ENCODE measurements at places on chromosomes 7 and 10.

- no peak for DNase-seq
These were observed 2.0 kb downstream of the COX19 start for GRCh38 chr7:973312-973711.

- no peak for DNase-seq
These were observed 349.7 kb upstream of the NRP1 start for GRCh38 chr10:33684211-33684611.

DNA sequence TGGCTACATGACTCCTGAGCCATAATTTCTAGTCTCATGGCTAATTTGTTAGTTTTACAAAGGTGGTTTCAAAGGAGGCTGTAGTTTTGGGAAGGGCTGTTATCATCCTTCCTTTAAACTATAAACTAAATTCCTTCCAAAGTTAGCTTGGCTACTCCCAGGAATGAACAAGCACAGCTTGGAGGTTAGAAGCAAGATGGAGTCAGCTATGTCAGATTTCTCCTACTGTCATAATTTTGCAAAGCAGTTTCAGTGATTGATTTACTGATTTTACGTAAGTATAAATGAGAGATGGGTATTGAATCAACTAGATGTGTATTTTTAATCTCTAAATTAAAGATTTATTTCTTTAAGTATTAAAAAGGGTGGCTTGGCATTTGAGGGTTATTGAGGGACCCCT, 79.9 kb downstream of the PHTF2 start:
- no peak for DNase-seq

- no peak for DNase-seq
These were observed 51.7 kb downstream of the SGMS1 start for GRCh38 chr10:50572017-50572491.

- DNase-seq: no peak
These were observed 603.7 kb upstream of the ADARB2 start for GRCh38 chr10:2340831-2341647.

DNA sequence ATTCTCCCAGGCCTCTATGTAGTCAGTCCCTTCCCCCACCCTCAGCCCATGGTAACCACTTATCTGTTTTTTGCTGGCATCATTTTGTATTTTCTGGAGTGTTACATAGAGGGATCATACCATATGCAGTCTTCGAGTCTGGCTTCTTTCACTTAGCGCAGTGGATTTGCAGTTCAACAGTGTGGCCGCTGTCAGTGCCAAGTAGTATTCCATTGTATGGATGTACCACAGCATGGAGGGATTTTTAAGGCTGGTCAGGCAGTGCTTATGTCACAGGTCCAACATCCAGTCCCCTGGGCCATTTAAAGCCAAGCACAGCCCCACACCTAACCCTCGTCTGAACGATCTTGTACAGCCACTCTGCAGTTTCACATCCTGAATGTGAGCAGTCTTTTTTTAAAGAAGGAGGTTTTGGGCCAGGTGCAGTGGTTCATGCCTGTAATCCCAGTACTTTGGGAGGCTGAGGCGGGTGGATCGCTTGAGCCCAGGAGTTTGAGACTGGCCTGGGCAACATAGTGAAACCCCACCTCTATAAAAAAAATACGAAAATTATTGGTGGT, 121.8 kb downstream of the CUX1 start:
- DNase-seq: no peak

DNA sequence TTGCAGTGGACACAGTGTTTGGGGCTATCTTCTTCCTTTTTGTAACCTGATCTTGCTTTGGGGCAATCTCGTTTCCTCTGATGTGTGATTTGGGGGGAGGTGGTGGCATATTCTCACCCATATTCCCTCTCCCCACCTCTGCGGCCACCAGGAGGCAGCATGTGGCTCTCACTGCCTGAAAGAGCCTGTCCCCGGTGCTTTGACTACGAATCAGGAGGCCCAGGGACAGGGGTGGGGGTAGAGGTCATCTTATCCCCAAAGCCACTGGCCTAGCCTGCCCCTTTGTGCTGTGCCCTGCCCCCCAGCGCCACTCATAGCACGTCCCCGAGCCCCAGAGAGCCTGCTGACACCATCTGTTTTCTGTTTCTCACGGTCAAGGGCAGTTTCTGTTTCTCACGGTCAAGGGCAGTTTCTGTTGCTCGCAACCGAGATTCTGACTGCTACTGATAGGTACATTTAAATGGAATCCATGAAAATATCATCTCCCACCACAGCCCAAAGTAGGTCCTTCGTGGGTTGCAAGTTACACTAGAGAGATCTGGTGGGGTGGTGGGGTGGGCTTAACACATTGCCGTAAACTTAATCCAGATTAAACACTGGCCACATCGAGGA, 28.2 kb downstream of the PHYH start:
- peak; percentile 62 for DNase-seq

DNA sequence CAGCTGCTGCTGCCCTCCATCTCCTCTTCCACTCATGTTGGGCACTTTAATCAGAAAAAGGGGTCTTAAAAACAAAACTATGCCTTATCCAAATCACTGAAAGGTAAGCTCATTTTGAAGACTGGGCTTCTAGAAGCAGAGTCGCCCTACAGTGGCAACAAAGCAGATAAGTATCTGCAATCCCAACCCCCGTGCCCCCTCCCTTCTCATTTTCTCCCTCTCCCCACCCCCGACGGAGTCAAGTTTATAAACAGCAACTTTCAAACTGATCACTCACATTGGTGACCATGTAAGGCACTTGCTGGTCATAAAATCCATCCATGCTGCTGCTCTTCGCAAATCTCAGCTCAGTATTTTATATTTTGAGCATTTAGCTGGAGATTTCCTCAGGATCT, 738 bp downstream of the ETV1 start:
- DNase-seq: no peak

DNA sequence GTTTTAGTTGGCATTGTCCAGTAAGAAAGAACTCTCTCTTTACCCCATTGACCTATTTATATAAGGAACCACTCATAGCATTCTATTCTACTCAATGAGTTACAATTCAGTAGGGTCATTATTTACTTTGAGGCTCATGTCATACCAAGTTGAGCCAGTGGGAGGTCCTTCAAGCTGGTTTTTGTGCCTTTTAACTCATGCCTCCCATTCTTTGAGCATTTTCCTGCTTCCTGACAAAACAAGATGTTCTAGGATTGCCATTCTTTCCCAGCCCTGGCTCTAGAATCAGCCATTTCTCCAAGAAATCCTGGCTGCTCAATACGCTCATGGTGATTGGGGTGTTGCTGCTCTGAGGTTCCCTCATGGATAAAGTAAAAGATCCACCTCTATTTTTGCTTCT, 250.1 kb downstream of the ABCA13 start:
- DNase-seq: no peak

- no peak for DNase-seq
These were observed 3.8 kb upstream of the PKD2L1 start for GRCh38 chr10:100333661-100334440.

GRCh38 chr7:41912426-41912825, 209.5 kb upstream of the INHBA start:
- DNase-seq: no peak

Data from CD4-positive, alpha-beta T cell treated with Interleukin-10 for 1 hour (primary cell).